ENCODE measurements at places on chromosomes 1 and 21.

GRCh38 chr1:35637401-35637809 is 3.9 kb downstream of the PSMB2 start:
- DNase-seq = no peak

- DNase-seq = no peak
These were observed 30.2 kb upstream of the RNF187 start for GRCh38 chr1:228457017-228457395.

DNA sequence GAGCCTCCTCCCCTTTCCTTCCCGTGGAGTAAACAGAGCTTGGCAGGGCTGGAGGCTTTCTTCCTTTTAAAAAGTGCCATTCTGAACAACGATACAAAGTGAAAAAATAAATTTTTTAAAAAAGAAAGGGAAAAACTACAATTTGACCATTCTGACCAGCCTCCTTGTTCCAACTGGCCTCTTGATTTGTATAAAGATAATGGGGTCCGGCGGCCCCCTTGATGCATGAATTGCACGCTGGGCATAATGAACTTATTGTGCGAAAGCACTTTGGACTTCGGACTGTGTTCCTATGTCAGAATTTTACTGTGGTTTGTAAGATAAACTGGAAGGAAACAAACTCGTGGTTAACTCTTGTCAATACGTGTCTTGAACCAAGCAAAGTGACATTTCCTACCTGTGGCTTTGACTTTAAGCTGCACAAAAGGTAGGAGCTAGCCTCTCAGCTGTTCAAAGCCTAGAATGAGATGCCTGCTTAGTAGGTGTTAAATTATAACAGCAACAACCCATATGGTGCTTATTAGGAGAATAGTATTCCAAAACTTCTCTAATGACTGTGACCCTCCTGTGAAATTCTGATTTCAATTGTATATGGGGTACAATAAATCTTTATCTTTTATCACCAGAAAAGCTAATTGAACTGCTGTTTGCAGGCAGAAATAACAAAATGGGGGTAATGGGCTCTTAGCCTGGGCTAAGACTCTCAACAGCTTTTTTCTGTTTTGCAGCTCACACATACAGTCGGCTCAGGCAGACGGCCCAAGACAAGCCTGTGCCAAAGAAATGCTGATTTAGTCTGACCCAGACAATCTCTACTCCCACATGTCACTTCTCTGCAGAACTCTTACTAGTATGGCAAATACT is 9.3 kb downstream of the IRF2BP2 start:
- DNase-seq = no peak

DNA sequence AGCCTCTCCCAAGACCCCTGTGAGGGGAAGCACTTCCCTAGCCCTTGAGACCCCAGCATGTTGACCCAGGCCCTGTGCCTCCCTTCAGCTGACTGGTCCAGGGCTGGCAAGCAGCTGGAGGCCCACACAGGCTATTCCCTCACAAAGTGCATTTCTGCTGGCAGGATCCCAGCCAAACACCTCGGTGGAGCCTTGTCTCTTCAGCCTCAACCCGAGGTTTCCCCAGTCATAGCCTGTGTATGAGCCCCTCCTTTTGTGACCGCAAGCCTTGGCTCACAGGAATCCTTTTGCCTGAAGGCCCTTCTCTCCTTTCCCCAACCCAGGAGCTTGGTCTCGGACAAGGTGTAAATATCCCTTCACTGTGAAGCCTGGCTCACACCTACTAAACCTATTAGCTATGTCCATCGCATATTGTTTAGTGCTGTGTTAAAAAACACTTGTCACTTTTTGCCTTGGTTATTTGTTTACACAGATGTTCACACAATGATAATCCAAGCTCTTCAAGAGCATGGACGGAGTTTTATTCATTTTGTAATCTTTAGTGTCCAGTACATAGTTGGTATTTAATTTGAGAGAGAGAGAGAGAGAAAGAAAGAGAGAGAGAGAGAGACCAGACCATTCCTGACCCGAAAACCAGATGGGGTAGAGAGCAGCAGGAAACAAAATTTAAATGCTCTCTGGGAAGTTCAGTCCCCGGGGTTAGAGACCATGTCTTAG is 8.5 kb upstream of the CD247 start:
- DNase-seq = no peak

- DNase-seq = no peak
These were observed 99.4 kb upstream of the TLR5 start for GRCh38 chr1:223242382-223242955.

DNA sequence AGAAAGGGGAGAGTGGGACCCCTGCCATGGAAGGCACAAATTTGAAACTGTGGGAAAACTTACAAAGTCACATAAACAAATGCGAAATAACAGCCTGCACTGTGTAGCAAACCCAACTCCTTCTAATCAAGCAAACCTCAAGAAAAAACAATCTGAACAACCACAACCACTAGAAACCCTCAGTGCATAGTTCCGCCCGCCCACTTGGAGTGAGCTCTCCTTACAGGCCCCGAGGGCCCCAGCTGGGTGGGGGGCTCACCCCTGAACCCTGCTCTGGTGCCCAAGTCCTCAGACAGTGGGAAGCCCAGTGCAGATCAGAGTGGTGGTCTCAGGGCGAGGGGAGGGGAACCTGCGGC is 931 bp upstream of the MXRA8 start:
- no peak for DNase-seq

GRCh38 chr1:113870778-113871177 is 734 bp downstream of the PTPN22 start:
- DNase-seq = no peak

GRCh38 chr1:89523572-89524368 is 859 bp upstream of the LRRC8B start:
- no peak for DNase-seq

GRCh38 chr1:94036730-94037129 is 84.2 kb downstream of the ABCA4 start:
- no peak for DNase-seq

GRCh38 chr21:41847066-41847804 is 31.9 kb downstream of the PRDM15 start:
- no peak for DNase-seq

GRCh38 chr1:236841341-236841740 is 46.2 kb downstream of the MTR start:
- DNase-seq = no peak

DNA sequence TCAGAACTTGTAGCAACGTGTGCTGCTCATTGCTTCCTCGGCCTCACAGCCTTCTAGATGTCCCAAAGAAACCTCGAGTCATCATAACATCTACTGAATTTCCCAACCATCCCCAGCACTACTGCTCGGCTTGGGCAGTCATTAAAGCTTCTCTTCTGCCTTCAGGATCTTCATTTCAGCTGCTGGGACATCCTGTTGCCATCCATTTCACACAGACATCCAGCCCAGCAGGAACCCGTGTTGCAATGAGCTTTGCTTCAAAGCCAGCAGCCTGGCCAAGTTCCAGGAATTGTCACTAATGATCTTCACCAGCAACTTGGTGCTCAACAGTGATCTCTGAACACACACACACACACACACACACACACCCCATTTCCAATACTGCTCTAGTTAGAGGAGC is 18.5 kb downstream of the WLS start:
- DNase-seq = no peak

DNA sequence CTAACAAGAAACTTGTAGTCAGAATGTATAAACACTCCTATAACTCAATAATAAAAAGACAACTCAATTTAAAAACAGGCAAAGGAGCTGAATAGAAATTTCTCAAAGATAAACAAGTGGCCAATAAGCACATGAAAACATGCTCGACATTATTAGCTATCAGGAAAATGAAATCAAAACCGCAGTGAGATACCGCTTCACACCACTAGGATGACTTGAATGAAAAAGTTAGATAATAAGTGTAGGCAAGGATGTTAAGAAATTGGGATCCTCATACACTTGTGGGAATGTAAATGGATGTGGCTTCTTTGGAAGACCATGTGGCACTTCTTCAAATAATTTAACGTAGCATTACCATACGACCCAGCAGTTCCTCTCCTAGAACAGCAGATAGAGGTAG is 8.9 kb downstream of the RALGPS2 start:
- DNase-seq = no peak

- DNase-seq = no peak
These were observed 526 bp upstream of the SLC25A24 start for GRCh38 chr1:108200687-108201051.

GRCh38 chr1:224057461-224058199 is 56.3 kb upstream of the FBXO28 start:
- DNase-seq = no peak

GRCh38 chr1:187051618-187052232 is 223.0 kb downstream of the PLA2G4A start:
- DNase-seq = no peak

- DNase-seq = no peak
These were observed 29.5 kb downstream of the CEP350 start for GRCh38 chr1:179984101-179984500.

GRCh38 chr1:214143006-214143992 is 137.7 kb upstream of the SMYD2 start:
- DNase-seq = no peak

- no peak for DNase-seq
These were observed 3.7 kb upstream of the DPT start for GRCh38 chr1:168732736-168733135.

Measured in NCI-H2081 treated with DMSO at 0.1 percent for 48 hours (cell line).